ENCODE measurements at places on chromosomes 2 and 18.

DNA sequence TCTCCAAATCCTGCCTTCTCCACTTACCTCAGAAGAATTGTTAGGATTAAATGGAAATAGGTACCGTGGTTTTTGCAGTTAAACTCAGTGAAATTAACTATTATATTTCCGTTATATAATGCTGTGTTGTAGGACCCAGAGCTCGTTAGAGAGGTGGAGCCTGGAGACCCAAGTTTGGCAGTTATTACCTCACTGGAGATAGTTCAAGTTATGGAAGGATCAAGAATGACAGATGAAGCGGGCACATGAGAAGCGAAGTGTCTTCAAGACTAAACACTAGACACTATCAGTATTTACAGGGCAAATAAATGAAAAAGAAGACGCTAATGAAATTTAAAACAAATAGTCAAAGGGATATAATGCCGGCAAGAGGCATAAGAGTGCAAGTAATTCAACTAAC lies 866 bp downstream of the CWC22 start:
- no peak for DNase-seq

DNA sequence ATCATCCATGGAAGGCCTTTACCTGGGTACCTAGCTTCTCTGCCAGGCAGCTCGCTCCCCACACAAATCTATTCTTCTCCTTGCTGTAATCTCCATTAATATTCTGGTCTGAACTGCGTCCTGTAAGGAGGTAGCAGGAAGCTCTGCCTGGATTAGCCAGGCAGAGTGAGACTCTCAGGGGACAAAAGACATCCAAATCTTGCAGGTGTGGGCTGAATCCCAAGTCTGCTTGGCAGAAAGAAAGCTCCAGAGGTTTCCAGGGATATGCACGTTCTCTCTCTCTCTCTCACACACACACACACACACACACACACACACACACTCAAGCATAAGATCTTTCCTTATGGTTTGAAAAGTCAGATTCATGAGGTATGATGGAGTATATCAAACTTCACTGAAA lies 66.5 kb downstream of the THNSL2 start:
- DNase-seq, result no peak

- peak; percentile 79 for DNase-seq
Observed at GRCh38 chr2:148643998-148644882, at the start of gene EPC2. Gene EPC2, plus strand, starts transcription at chr2:148644751. Its CDS starts 267 bp downstream, at chr2:148645018.

DNA sequence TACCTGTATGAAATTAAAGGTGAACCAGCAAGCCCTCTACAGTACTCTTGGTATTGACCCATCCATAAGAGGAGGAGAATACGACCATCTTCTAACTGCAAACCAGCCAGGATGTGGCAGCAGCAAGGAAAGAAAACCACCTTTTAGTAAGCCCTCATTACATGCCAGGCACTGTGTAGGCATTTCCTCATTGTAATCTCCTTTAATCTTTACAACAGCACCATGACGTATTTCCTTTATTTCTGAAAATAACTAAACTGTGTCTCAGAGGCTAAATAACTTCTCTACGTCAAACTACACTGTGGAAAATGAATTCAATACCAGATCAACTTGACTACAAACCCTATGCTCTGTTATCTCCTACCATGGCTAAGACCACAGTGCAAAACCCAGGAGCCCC lies 18.2 kb downstream of the WDR35 start:
- DNase-seq, result no peak

Data from fibroblast of skin of back (primary cell).